ENCODE measurements at places on chromosomes 3 and 15.

GRCh38 chr15:78950902-78951840 lies 6.3 kb upstream of the CTSH start:
- no peak for DNase-seq

GRCh38 chr3:42412526-42413155 lies 2.2 kb upstream of the LYZL4 start:
- DNase-seq, result no peak

- no peak for DNase-seq
Observed at GRCh38 chr15:27292641-27293040, 321.7 kb downstream of the GABRG3 start.

- DNase-seq, result no peak
Observed at GRCh38 chr15:101143321-101143720, 108.5 kb downstream of the CHSY1 start.

DNA sequence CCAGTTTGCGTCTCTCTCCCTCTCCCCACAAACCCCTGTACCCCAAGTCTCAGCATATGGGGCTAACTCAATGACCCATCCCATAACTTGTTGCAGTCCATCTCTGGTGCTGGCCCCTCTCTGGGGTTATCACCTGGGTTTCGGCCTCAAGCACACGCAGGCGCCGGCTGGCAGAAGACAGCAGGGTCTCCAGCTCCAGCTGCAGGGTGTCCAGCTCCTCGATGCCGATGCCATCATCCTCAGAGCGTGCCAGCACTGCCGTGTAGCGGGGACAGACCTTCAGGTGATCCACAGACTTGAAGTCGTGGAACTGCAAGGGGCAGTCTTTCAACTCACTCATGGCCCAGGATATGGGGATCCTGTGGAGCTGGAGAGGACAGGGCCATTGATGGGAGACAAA lies 1.1 kb downstream of the TADA3 start:
- DNase-seq, result no peak

- no peak for DNase-seq
Observed at GRCh38 chr3:53749448-53749847, 96.8 kb downstream of the CHDH start.

- DNase-seq, result no peak
Observed at GRCh38 chr3:9397906-9398699, 688 bp downstream of the SETD5 start.

GRCh38 chr15:40510201-40510600 lies 39.4 kb downstream of the CHST14 start:
- DNase-seq, result no peak

DNA sequence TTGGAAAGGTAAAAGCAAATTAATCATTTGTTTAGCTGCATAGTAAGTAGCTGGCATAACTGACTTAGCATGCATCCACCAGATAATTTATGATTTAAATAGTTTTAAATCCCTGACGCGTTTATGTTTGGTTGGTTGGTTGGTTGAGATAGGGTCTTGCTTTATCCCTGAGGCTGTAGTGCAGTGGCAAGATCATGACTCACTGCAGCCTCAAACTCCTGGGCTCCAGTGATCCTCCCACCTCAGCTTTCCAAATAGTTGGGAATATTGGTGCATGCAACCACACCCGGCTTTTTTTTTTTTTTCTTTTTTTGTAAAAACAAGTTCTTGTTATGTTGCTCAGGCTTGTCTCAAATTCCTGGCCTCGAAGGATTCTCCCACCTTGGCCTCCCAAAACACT lies 263.4 kb downstream of the MCTP2 start:
- DNase-seq, result no peak

DNA sequence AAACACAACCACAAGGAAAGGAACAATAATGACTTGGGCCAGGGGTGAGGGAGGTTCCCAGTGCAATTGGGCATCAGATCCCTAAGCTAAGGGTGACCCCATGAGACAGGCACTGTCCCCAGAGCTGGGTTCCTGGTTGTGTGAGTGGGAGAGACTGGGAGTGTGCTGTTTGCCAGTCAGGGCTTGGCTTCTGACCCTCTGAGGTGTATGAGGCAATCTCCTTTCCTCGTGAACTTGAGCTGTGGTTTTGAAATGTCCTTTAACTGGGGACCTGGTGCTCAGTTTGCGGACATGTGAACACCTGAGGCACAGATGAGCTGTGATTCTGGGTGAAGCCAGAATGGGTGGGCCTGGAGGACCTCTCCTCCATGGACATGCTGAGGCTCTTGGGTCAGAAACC lies 58.5 kb upstream of the PLXNA1 start:
- no peak for DNase-seq

GRCh38 chr3:129311054-129311902 lies 32.6 kb downstream of the HMCES start:
- no peak for DNase-seq

DNA sequence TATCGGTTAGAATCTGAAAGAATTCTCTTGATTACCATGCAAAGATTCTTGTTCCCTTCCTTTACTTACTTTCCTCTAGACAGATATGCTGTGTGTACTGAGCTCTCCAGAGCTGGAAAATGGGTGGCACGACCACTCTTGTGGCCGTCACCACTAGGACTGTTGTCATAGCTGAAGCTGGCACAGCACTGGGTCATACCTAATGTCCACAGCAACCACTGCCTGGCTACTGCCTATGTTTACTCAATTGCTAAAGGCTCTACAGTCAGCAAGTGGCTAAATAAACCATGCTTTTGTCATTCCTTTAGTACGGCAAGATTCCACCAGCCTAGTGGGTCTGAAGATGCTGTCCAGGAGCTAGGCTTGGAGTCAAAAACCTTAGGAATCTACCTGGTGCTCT lies 1643.0 kb downstream of the OTOL1 start:
- no peak for DNase-seq

DNA sequence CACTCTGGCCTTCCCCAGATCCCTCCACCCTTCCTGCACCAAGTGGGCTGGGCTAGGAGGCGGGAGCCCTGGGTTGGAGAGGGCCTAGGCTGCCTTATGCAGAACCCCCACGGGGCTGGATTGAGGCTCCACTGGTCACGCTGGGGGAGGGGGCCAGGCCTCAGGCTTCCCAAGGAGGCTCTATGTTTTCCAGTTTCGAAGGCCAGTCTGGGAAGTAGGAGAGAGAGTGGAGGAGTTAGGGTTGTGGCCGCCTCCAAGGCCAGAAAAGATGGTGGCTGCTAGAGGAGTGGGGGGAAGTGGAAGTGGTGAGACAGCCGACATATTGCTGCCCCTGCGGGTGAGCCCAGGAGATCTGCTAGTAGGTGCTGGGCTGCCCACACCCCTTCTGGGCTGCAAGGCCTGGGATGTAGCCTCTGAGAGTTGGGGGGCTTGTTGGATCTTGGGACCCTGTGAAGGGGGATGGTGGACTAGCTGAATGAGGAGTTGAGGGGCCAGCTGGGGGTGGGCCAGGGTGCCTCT lies 1.2 kb downstream of the GNAI2 start:
- no peak for DNase-seq

GRCh38 chr3:122563717-122564025 lies 429 bp downstream of the PARP9 start:
- DNase-seq, result no peak

DNA sequence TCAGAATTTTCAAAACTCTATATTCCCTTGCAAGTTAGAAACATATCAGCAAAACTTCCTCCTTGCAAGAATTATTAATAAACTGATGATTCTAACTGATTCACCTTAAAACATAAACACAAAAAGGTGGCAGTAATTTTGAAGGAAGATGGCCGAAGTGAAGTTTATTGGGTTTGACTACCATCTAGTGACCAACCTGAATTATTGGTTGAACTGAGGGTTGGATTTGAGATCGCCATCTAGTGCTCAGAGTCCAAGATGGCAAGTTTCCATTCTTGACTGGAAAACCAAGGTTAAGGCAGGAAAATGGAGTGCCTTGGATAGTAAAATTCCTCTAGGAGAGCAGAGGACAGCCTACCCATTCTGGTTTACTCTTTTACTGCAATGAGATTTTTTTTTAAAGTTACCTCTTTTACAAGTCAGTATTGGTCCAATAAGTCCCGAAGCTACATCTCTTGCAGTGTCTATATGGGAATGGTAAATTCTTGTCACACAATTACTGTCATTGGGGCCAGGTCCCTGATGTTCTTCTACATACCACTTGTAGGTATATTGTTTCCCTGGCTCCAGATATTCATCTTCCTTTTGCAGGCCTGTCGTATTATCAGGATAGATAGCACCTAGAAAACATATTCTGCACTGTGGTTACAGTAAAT lies 51.6 kb upstream of the CP start:
- DNase-seq, result no peak

- DNase-seq, result no peak
Observed at GRCh38 chr3:194379231-194379630, 9.7 kb upstream of the LRRC15 start.

GRCh38 chr15:59398220-59398619 lies 25.5 kb upstream of the MYO1E start:
- DNase-seq, result no peak

DNA sequence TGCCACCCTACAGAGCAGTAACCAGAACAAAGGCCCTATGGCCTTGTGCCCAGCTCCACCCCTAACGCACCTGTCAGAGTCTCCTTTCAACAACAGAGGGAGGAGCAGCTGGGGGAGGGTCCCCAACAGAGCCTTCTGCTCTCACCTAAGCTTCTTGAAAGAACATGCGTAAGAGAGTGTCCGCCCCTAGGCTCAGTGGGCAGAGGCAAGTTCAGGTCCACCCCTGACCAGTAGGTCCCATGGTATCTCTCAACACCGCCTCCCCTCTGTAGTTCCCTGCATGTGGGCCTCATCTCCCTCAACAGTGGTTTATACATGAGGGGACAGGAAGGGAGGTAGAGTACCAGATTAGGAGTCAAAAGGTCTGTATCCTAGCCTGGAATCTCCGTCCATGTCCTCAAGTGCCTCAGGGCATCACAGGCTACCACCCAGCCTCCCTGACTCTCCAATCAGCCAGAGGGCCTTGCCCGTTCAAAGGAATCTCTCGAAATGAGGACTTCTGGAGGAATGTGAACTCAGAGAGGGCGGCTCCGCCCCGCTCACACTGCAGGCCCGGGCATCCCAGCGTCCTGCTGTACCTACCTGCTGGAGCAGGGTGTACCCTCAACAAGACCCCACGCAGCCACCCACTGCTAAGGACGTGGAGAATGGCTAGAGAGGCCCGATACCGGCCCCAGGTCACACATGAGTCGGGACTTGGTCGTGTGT lies 680 bp downstream of the POC1A start:
- no peak for DNase-seq

DNA sequence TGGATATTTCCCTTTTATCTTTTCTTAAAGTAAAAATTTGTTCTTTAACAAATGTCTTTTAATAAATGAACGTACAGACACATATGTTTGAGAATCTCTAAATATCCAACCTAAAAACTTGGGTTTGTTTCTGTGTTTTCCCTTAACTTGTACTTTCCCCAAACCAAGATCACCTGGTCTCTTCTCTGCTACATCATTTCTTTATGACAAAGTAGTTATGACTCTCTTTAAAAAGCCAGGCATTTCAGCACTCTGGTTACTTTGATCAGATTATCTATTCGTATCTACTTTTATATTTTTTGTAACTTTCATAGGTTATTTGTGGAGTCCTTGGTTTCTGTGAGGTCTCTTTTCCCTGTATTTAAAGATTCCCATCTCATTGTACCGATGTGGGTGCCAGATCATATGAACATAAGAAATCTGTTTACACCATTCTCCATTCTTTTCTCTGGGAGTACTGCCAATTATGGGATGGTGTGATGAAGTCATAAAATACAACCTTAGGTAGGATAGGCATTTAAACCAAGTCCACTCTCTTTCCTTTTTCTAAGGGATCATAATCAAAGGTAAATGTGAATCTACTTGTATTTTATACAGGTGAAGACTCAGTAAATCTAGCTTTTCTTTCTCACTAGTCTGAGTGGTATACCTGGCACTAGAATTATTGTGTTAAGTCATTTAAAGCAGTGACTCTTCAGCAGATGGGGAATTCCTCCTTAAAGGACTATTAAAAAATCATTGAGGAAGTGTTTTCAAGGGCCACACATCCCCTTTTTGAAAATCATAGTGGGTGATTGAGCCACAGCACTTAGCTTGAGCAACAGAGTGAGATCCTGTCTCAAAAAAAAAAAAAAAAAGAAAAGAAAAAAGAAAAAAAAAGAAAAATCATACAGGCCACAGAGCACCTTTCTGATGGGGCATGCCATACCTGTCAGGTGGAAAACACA lies 12.4 kb upstream of the NFKBIZ start:
- DNase-seq, result no peak

DNA sequence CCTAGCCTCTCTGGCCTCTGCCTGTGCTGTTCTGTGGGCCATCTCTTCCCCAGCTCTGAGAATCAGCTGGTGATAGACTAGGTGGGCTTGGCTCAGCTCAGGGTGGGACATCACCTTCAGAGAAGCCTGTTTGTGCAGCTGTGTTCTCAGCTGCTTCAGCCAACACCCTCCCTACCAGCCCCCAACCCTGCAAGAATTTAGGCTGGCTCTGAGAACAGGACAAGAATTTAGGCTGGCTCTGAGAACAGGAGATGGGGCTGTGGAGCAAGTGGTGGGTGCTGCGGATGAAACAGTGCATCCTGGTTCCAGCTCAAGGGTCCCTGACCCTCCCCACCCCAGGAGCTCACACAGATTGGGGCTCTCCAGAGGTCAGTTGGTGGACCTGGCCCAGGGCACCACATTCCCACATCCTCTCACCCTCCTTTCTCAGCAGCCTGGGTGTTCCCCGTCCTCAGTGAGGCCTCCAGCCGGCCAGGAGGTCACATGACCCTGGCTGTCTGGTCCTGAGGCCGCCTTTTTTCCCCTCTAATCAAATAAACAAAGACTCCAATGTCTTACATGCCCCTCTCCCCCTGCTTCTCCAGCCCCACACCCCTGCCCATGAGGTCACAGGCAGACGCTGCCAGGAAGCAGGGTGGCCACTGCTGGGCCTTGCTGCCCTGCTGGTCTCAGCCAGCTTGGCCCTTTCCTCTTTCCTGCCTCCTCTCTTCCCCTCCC lies 14.9 kb downstream of the PLEKHO2 start:
- no peak for DNase-seq

DNA sequence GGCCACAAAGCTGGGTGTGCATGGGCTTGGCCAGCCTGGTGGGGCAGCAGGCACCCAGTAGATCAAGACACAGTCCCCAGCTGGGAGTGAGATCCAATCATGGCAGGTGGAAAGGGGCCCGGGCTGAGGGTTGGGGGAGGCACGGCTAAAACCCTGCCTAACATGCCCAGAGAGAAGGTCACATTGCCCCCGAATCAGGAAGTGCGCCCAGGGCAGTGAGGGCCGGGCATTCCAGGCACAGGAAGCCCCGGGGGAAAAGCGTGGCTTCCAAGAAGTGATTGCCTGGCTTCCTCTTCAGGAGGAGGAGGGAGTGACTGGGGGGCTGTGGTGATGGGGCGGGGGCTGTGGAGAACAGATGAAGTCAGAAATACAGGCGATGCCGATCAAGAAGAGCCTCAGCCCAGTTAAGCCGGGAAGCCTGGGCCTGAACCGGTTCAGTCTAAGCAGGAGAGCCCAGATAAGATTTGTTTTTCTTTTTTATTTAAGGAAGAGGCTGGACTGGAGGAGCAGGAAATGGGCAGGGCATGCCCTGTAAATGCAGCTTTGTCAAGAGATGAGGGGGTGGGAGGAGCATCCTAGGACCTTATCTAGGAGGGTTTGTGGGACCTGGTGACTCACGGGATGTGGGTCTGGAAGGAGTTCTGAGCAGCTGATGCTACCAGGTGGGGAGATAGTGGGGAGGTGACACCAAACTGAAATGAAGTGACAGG lies 83.9 kb downstream of the CHSY1 start:
- no peak for DNase-seq

GRCh38 chr15:68420186-68420684 lies 11.7 kb downstream of the ITGA11 start:
- no peak for DNase-seq

All from stimulated activated CD4-positive, alpha-beta T cell treated with anti-CD3 and anti-CD28 coated beads, Interleukin-1b, Interleukin-23, amount 100 ng/mL, for 1 hour (primary cell).